Esophagus muscularis mucosa (tissue), 4 donors: ENCODE measurements at places on chromosomes 16 and 17. TPM values are rescaled to one million over a fixed set of nuclear protein-coding genes. Genes with fewer than 3 reads are reported as not detected.

- no peak for DNase-seq
These were observed 78.4 kb downstream of the NT5M start for GRCh38 chr17:17381446-17382064.

- no peak for DNase-seq
These were observed 308.7 kb upstream of the N4BP1 start for GRCh38 chr16:48918520-48919258.

- DNase-seq: no peak
These were observed at the start of gene EVPLL for GRCh38 chr17:18377437-18378204. Gene EVPLL, plus strand, starts transcription at chr17:18377778. Its CDS starts 3,160 bp downstream, at chr17:18380938.

DNA sequence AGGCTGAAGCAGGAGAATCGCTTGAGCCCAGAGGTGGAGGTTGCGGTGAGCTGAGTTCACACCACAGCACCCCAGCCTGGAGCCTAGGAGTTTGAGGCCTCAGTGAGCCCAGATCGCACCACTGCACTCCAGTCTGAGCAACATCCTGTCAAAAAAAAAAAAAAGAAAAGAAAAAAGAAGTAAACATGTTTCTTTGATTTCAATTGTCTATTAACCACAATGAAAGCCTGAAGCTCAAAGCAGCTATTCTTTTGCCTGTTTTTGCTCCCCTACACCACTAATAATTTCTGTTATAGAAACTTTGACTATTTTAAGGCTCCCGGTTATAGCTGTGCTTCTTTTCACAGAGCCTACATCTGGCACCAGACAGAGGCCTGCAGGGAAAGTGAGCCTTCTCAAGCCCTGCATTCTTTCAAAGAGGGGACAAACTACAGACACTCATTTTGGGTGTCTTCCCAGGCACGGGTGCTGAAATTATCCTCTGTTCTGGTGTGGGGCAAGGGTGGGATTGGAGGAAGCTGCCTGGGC is 14.2 kb upstream of the SLC52A1 start:
- DNase-seq: no peak

GRCh38 chr17:29592850-29593551 is at the start of gene ANKRD13B:
Gene ANKRD13B, plus strand, starts transcription at chr17:29593132. Its CDS starts 490 bp downstream, at chr17:29593622.
- no peak for DNase-seq

DNA sequence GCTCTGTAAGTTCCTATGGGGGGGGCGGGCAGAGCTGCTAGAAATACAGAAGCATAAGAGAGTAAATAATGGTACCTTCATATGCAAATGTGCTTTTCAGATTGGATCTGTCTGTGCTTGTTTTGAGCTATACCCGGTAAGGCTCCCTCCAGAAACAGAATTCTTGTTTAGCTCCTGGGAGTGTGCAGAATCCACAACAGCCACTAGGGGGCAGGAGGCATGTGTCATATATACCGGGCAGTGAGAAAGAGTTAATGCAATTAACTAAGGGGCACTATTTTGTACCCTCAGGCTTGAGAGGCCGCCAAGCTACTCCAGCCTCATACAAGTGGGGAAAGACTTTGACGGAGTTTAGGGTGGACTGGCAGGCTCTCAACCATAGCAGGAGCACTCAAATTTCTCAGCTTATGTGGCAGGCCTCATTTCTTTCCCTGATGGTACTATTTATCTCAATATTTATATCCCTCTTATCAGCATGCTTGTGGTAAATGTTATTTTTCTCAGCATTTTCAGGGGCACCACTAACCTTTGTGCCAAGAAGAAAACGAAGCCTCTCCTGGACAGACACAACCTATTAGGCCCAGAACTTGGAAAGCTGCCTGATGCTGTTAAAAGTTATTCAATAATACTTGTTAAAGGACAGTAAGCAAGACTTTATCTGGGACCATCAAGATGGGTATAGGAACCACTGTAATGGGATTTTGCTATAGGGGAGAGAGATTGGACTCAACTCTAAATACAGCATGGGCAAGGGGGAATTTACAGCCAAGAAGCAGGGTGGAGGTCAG is 10.7 kb upstream of the CENPV start:
- peak; percentile 94 for DNase-seq

DNA sequence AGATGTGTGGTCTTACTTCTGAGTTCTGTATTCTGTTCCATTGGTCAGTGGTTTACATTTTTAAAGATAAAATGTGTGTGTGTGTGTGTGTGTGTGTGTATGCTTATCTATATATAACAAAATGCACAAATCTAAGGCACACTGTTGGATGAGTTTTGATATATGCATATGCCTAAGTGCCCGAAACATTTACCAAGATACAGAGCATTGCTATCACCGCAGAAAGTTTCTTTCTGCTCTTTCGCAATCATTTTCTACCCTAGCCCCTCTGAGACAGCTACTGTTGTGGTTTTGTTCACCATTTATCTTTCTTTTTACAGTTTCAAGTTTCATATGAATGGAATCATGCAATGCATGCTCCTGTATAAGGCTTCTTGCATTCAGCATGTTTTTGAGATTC is 97.0 kb downstream of the MRTFB start:
- no peak for DNase-seq

- no peak for DNase-seq
These were observed 9.1 kb downstream of the TUBG1 start for GRCh38 chr17:42618442-42619150.

DNA sequence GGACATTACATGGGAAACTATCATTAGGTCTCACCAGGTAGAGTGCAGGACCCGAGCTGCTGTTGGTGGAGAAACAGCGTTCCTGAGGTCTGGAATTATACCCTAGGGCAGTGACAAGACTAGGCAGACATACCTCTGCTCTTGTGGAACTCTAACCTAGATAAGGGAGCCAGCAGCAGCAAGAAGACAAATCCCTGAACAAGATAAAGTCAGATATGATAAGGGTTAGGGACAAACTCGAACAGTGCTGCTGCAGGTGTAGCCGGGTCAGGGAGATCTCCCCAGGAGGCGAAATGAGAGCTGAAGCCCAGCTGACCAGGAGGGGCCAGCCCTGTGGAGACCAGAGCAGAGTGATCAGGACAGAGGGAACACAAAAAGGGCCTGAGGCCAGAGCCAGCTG is 34.7 kb downstream of the ARSG start:
- no peak for DNase-seq

DNA sequence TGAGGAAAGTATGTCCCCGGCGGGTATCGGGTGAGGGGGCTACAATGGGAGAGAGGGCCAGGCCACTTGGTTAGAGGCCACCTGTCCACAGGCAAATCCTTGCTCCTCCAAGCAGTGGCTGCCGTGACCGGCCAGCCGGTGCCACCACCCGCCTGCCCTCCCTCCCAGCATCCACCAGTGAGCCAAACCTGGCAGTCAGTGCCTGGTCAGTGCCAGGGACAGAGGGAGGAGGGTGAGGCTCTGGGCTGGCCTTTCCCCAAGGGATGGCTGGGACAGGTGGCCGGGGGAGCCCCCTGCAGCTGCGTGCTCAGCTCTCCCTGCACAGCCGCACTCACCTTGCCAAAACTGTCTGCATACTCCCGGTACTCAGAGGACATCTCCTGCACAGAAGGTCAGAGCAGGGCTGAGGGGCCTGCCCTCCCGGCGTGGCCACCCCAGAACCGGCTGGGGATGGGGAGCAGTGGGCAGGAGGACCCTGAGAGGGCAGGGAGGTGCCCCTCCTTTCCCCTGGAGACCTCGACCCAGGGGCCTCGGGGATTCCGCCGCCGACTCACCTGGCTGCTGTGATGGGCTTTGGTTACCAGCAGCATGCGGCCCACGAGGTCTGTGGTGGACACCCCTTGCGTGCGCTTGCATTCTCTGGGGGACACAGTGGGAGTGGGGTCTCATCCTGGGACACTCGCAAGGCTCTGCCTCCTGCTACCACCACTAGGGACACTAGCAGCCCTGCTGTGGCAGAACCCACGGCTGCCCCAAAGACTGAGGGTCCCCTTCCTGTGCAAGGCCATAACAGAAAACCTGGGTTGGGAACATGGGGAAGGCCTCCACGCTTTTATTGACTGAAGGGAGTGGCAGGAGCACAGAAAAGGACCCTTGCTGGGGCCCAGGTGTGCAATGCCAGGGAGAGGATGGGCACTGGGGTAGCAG is 3.7 kb downstream of the PCYT2 start:
- DNase-seq: no peak

- DNase-seq: no peak
These were observed 2.2 kb downstream of the TFAP4 start for GRCh38 chr16:4270595-4270994.

DNA sequence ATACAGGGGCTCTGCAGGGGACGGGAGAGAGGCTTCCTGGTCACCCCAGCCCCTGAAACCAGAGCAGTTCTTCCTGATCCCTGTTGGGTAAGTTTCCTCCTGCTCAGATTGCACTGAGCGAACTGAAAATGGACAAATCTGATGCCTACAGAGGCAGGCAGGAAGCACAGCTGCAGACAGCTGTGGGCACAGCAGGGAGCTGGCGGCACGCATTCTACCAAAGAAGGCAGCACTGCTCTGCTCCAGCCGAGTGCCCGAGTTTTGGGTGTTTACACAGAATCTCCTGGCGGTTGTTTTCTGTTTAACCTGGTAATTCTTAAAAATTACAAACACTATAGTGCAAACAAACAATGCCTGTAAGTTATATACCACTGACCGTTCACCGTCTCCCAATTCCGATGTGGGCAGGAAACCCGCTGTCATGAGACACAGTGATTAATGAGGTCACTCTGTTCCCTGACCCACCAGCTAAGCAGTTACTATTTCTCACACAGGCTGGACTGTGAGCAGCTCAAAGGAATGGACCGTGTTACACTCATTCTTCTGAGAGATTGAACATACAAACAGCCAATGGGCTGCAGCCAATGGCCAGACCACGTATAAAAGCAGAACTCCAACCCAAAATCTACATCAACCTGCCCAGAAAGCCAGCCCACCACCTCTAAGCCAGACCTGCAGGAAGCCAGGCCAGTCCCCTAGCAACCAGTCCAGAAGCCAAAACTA is 25.5 kb downstream of the NSMCE1 start:
- no peak for DNase-seq

- no peak for DNase-seq
These were observed 6.4 kb downstream of the PDK2 start for GRCh38 chr17:50101346-50102163.

GRCh38 chr16:50801036-50801435 is 59.1 kb downstream of the CYLD start:
- DNase-seq: no peak

- no peak for DNase-seq
These were observed 43.8 kb upstream of the CDH13 start for GRCh38 chr16:82582975-82583374.

DNA sequence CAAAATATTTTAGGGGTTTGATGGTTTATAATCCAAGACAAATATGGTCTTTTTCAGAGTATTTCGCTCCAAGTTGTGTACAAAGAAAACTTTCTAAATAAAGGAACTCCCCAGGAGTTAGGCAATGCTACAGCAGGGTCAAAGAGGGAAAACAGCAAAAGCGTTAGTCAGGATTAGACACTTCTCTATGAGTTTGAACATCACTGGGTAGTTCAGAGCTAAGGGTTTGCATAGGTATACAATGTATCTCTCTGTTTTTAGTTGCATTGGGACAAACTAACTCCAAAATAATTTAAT is 34.8 kb downstream of the FAM20A start:
- DNase-seq: no peak

DNA sequence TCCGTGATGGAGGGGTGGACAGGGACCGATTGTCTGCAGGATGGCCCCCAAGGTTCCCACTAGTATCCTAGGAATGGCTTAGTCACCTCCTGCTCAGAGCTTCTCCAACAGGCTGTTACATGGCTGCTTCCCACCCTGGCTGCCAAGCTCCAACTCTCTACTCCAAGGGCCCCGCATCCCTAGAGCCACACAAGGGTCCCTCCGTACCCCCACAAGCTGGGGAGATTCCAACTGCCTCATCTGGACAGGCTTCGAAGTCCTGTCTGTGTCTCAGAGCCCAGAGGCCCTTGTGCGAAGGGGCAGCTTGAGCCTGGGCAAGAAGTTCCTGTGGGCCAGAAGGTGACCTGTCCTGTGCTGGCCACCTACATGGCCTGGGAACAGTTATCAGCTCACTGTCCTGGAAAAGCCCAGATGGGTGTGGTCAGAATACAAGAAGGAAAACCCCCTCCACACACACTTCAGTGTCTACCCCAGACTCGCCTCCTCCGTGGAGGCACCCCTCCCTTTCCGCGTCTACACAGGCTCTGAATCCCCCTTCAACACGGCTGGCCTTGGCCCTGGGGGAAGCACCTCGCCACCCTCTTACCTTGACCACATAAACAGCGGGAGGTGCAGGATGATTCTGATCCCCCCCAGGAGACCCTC is 586 bp downstream of the MEAK7 start:
- no peak for DNase-seq

DNA sequence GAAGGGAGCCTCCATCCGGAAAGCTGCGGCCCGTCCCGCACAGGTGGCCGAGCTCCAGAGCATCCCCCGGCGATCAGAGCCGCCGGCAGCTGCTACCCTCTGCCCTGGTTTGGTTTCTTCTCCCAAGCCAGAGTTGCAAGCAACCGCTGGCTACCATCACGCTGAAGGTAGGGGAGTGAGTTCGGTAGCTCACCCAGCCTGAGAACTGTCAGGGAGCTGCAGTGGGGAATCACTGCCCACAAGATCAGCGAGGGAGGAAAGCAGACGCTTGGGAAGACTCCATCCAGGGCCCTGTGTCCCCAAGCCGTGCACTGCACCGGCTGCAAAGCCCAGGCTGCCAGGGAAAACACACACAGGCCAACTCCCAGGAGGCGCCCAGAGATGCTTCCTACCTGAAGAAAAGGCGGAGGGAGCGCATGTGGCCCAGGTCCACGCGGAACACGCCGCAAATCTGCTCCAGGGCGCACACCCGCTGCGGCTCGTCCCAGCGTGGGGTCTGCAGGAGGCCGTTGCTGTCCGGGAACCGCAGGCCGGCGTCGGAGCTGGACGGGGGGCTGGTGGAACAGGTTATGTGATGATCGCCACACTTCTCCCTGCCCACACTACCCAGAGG is 83.3 kb downstream of the TBC1D16 start:
- DNase-seq: no peak

DNA sequence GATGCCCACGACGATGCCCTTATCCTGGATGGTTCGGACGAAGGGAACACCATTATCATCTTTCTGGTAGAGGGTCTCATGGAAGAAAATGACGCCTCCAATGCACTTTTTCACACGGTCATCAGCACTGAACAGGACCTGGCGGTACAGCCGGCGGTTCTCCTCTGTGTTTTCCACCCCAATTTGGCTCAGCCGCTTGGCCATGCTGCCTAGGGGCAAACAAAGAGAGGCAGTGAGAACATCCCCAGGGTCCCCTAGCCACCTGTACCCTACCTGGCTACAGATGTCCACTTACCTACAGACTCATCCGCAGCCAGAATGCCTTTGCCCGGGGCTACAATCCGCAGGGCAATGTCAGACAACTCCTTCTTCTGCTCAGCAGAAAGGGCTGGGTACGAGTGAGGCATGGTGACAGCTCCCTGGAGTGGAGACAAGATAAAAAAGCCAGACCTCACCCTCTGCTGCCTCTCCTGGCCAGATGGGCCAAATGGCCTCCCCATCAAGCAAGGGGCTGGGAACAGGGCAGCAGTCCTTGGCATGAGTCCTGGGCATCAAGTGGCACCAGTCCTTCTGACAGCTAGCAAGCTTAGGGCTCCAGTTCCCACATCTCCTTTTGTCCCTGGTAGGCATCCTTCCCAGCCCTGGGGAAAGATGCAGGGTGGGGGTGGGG is 1.4 kb downstream of the ALDOC start:
- DNase-seq: no peak

GRCh38 chr17:20955427-20956323 is 87.1 kb downstream of the USP22 start:
- no peak for DNase-seq

G6PC1 gene
- not detected for total RNA-seq

TADA2A gene
- 15.7 TPM for total RNA-seq

DCAKD gene
- 68.8 TPM for total RNA-seq

CD300A gene
- total RNA-seq: 4.1 TPM

MT1G gene
- 4.9 TPM for total RNA-seq

GRIN2C gene
- 2.5 TPM for total RNA-seq

DOC2B gene
- total RNA-seq: 12.2 TPM

VMP1 gene
- 137 TPM for total RNA-seq
